Stimulated activated CD8-positive, alpha-beta memory T cell treated with anti-CD3 and anti-CD28 coated beads, Interleukin-4, amount 100 ng/mL, for 1 hour (primary cell): ENCODE measurements at places on chromosomes 7 and 10.

- no peak for DNase-seq
Measured at GRCh38 chr10:96746503-96746902, 26.2 kb upstream of the PIK3AP1 start.

DNA sequence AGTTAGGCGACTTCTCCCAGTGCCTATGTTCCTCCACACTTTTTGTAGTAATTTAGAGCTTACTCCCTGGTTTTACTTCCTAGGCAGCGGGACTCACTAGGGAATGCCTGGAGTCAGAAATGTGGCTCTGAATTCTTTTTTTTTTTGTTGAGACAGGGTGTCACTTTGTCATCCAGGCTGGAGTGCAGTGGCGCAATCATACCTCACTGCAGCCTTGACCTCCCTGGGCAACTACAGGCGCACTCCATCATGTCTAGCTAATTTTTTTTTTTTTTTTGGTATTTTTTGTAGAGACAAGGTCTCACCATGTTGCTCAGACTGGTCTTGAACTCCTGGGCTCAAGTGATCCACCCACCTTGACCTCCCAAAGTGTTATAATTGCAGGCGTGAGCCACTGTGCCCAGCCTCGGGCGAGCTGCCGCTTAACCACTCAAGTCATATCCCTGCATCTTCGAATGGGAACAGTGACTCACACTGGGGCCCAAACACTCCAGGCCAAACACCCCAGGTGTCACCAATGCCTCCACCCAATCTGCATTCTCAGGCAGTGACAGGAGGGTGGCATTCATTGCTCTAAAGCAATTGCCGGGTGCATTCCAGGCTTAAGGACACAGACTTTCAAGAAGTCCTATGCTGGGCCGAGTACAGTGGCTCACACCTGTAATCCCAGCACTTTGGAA is 19.6 kb downstream of the RGS10 start:
- DNase-seq: no peak

GRCh38 chr10:30691639-30692015 is 62.1 kb upstream of the LYZL2 start:
- no peak for DNase-seq

- DNase-seq: no peak
Measured at GRCh38 chr7:47453093-47454061, 128.5 kb downstream of the TNS3 start.

DNA sequence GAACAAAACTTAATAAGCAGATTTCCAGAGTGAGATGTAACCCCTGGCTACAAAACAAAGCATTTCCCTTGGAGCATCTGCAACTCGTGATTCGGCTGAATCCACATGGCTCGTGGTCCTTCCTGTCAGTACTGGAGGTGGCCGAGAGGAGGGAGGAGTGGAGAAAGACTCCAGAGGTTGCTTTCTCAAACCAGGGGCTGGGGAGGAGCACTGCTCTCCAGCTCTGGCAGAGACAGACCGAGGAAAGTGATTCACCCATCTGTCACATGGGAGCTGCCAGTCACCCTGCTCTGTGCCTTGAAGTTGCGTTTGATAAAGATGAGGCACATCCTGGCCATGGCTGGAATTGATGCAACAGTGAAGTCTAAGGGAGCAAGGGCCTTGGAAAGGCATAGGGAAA is 72.7 kb downstream of the COL13A1 start:
- DNase-seq: no peak

DNA sequence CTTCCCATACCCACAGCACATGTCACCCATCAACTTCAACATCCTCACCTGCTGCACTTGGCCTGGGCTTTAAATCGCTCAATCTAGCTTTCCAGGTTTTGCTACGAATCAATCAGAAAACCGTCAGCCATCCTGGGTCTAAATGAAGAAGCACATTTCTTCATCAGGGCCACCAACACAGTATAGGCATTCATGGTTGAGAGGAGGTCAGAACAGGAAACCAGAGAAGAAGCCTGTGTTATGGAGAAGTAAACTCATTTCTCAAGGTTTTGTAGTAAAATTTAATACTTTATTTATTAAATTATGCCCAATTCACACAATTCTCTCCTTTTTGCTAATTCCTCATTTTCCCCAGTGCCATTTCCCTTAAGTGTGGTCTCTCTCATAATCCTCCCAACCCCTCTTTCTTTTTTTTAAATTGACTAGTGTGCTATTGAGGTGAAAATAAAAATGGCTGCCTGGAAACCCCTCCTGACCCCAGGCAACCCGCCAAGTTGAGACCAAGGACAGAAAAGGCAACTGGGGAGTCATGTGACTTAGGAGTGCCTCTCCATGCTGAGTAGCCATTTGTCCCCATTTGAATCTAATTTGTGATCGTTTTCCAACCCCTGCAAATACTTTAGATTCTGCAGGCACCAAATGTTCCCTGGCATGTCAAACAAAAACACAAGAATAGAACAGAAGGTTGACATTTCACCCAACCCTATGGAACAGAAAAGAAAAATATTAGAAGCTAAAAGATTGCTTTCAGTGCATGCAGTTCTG is 181.1 kb upstream of the NAMPT start:
- no peak for DNase-seq

DNA sequence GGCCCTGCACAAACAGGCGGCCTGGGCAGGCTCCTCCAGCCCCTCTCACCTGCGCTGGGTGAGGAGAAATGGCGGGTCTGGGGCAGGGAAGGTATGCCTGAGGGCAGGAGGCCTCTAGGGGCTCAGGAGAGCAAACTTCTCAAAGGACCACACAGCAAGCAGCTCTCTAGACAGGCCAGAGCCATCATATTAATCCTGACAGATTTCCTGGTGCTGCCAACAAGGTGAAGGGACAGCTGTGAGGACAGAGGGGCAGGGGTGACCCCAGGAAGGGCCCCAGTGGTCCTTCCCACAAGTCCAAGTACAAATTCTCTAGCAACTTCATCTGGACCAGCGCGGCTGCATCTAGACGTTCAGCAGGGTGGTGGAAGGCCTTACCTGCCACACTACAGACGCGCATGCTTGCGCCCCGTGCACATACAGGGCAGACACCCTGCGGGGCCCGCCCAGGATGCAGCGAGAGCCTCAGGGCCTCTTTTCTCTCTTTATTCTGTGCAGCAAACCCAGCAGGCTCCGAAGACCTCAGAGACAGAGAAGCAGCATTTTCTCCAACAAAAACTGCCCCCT is 62.1 kb downstream of the ZRANB1 start:
- no peak for DNase-seq

DNA sequence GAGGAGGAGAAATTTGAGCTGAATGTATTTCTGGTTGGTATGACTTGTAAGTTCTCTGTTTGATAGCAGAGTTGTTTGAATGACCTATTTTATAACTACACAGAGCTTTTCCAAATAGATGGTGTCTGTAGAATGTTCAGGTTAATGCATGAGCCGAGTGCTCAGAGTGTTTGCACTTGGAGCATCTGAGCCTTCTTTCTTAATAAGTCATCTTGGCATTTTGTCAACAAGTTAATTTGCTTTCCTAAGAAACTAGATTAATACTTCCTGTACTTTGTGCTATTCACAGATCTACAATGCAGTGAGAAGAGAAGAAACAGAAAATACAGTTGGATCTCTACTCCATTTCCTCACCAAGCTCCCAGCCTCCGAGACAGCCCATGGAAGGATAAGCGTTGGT is 138.2 kb downstream of the PLCE1 start:
- no peak for DNase-seq

- no peak for DNase-seq
Measured at GRCh38 chr10:107164992-107165391, 486 bp upstream of the SORCS1 start.

DNA sequence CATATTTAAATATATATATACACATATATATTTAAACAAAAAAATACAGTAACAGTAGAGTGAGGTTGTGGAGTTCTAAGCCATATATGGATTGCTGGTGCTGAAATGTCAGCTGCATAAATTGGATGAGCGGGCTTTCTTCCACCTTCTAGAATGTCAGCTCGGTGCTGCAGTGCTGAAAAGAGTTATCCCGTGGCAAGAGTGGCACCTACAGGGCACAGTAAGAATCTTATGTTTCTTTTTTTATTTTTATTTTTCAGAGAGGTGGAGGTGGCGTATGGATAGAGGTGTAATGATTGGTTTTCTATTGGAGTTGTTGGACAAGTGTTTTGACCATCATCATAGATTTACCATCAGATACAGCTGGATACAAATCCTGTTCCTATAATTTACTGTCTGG is 86.2 kb upstream of the DYNC1I1 start:
- no peak for DNase-seq

GRCh38 chr7:100860702-100861615 is 6.2 kb upstream of the TRIP6 start:
- DNase-seq: no peak

GRCh38 chr10:33423154-33423529 is 88.7 kb upstream of the NRP1 start:
- DNase-seq: no peak

GRCh38 chr7:157527686-157528085 is 190.9 kb downstream of the DNAJB6 start:
- no peak for DNase-seq

- no peak for DNase-seq
Measured at GRCh38 chr7:101968720-101969466, 151.5 kb downstream of the CUX1 start.

DNA sequence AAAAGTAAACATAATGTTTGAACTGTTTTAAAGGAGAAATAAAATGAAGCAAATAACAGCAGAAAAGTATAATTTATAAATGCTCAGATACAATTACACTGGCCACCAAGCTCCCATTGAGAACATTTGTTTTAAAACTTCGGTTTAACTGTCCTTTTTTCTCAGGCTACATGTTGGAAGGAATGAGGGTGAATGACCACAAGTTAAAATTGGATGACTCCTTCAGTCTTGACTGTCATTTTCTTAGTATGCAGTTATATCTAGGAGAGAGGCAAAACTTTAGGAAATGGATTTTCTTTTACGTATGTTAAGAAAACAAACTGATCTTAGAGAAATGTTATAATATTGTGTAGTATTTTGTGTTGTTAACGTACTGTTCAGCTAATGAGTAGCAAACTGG is 5.0 kb downstream of the TRIM24 start:
- DNase-seq: no peak

DNA sequence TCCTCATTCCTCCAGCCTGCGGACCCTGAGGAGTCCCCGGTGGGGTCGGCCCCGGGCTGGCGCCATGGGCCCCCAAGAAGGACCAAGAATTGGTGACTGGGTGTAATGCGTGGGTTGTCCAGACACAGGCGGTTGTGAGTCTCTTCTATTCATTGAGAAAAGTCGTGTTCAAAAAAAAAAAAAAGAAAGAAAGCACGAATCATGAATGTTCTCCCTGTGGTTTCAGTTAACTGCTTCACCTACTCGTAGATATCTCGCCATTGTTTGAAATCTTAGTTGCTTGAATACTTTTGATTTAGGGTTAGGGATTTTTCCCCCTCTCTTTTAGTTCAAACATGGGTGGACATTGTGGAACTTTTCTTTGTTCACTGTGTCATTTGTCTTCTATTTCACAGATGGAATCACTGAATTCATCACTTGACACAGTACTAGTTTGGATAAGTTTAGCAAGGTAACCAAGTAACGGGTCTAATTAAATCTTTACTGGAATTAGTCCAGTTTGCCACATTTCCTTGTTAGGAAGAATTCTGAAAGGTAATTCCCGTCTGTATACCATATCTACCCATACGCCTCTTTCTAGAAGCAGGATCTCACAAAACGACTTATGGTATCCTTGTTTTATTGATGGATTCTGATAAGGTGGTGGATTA is 775 bp downstream of the STARD3NL start:
- DNase-seq: no peak

DNA sequence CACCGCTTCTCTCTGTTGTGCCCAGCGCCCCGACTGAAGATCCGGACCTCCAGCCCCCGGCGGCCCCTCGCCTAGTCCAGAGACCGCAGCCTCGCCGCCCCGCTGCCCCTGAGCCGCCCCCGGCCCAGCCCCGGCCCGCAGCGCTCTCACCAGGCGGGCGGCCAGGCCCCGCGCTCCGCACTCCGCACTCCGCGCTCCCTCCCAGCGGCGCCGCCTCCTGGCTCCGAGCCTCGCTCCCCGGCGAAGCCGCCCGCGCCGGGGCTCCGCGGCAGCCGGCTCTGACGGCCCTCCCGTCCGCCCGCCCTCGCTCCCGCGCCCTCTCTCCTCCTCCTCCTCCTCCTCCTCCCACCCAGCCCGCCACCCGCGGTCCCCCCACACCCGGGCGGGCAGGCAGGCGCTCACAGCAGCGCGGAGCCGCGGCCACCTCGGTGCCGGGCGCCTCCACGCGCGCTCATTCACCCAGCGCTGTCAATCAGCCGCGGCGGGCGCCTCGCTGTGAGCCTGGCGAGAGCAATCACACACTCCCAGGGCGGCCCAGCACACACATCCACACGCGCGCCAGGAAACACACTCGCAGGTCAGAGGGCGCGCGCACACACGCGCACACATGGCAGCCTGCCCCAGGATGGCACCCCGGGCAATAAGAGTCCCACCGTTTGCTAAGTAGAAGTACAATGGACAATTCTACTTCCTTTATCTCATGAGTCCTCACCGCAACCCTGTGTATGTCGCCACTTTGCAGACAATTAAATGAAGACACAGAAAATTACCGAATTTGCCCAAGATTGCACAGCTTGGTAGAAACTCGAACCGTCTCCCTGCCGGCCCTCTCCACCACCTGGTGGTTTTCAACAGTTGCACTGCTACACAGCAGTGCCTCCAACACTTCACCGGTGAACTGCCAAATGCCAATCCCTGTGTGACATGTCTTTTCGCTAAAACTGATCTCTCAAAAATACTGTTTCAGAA is at the start of gene PRRT4:
TSS of gene PRRT4 (minus strand) at position 280 of the 969 bp plus-strand sequence.
- DNase-seq: no peak

- DNase-seq: no peak
Measured at GRCh38 chr10:79985481-79986072, 36.7 kb upstream of the SFTPD start.

- DNase-seq: no peak
Measured at GRCh38 chr7:93040355-93040754, 77.4 kb downstream of the SAMD9 start.

DNA sequence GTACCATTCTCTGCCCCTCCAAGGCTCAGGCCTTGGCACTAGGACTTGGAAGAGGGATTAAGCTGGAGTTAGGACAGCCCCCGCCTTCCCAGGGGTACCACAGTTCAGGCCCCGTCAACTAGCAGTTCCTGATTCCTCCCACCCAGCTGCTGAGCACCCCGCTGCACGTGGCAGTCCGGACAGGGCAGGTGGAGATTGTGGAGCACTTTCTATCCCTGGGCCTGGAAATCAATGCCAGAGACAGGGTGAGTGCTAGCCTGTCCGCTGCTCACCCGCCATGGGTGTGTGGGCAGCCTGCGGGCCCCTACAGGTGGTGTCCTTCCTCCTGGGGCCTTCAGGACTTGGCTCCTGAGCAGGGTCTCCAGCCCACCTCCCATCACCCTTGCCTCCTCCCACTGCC is 2.0 kb upstream of the HOGA1 start:
- no peak for DNase-seq

GRCh38 chr7:95434557-95435421 is at the start of gene PON2:
Gene PON2, minus strand, starts transcription at chr7:95435028. Its CDS starts 77 bp downstream, at chr7:95434951.
- no peak for DNase-seq
